T-helper 9 cell (primary cell): ENCODE measurements at places on chromosomes 6 and 20.

DNA sequence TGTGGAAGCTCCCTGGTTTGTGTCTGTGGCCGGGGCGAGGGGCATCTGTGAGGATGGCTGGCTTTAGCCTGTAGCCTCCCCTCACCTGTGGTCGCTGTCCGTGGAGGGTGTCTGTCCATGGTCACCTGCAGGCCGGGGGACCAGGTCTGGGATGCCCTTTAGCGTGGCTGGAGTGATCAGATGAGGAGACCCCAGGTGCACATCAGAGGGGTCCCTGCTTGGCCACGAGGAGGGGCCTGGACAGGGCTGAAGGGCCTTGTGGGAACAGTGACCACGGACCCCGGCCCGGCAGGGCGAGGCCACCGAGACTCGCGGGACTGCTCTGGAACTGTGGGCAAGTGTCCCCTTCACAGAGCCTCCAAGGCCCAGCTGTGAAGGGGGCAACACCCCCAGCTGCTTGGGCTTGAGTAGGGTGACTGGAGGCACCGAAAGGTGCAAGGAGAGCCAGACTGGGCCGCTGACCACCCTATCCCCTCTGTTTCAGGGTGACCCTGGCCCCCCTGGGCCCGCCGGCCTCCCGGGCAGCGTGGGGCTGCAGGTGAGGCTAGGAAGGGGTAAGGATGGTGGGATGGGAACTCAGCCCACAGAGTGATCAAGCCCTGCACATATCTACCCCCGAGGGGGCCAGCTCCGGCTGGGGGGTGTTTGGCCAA is 8.6 kb downstream of the COL9A3 start:
- DNase-seq, result no peak

DNA sequence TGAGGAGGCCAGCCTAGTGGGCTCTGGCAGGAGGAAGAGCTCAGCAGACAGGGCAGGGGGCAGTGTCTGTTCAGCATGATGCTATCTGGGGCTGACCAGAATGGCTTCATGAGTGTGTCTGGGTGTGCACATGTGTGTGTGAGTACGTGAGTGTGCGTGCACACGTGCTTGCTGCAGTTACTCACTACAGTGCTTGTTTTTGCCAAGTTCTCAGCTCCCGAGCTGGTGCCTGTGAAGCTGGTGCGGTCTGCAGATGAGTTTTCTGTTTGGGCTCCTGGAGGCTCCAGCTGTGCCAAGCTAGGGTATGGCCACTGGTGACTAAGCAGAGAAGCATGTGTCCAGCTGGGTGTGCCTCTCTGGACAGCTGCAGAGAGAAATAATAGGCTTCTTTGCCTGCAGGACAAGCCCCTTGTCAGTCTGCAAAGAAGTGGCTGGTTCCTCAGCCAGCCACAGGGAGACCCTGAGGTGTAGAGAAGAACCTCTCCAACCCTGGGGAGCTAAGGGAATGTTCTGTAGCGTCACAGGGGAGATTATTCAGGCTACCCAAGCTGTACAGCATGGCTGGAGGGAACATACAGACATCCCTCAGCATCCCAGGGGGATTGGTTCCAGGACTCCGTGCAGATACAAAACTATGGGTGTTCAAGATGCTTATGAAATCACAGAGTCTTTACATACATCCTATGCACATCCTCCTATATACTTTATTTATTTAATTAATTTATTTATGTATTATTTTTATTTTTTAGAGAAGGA is 40.2 kb upstream of the FAM50B start:
- no peak for DNase-seq

DNA sequence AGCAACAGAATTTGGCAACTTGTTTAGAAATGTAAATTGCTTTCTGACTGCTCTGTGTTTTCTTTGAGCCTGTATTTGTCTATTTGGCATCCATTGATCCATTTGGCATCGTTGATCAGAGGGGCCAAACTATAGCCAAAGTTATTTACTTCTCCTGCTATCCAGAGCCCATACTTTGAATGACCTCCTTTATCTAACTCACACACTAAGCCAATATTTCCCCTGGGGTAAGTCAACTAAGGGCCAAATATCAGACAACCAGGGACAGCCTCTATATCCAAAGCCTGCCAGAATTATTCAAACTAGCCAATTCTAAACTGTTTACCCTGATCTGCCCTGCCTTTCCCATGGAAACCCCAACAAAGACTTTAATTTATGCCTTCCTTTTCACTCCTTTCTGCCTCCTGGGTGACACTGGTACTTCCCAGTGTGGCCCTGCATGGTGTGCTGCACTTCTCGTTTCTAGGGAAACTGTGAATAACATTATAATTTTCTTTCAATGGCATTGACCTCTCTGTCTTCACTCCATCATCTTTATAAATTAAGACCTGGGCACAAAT is 19.8 kb upstream of the ZNF184 start:
- DNase-seq, result no peak

- no peak for DNase-seq
These were observed 13.9 kb downstream of the PTK7 start for GRCh38 chr6:43089874-43090558.

- DNase-seq, result no peak
These were observed 49.3 kb upstream of the L3MBTL3 start for GRCh38 chr6:129969064-129969463.
